Stimulated activated CD4-positive, alpha-beta T cell treated with anti-CD3 and anti-CD28 coated beads, Interleukin-2, amount 100 ng/mL, for 4 hours (primary cell): ENCODE measurements at places on chromosomes 2 and 18.

DNA sequence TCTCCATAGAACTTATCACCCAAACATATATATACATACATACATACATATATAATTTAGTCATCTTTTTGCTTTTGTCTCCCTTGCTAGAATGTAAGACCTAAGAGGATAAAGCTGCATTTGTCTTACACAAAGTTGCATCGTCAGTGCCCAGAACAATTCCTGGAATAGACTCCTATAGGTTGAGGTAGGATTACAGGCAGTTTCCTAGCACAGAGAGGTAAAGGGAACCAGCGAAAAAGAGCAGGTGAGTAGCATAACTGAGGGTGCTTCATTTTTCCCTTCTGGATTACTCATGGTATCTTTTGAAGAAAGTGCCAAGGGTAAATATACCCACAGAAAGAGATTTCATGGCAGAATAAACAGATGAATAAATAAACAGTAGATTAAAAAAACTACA is 68.1 kb upstream of the AMMECR1L start:
- DNase-seq, result no peak

DNA sequence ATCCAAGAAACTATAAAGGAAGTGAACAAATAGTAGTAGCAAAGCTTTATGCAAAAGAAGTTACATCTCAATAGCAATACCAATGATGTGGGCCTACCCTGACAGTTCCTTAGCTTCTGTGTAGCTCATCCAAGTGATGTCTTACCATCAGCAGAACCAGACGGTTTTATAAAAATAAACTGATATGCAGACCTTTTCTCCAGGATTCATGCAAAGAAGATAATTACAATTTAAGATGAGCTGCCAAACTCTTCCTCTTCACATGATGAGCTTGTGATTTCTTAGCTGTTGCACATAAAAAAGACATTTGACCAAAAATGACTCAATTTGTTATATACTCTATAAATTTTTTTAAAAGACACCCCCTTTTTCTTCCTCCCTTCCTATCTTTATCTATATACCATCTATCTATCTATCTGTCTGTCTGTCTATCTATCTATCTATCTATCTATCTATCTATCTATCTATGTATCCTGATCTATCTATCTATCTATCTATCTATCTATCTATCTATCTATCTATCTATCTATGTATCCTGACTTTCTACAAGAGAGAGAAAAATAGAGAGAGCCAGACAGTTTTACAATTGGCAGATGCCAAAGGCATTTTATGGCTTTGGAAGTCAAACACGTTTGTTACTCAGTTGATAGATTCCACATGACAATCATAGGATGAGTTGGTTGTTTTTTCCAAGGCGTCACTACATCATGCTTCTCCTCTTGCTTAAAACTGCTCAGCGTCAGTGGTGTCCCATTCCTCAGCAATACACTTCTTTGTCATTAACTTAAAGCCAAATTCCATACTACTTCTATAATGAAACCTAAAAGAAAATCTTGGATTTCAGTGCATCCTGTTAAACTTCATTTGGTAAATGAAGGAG is 65.9 kb upstream of the ACTR3 start:
- no peak for DNase-seq

GRCh38 chr2:42874949-42875801 is 82.8 kb upstream of the HAAO start:
- no peak for DNase-seq

DNA sequence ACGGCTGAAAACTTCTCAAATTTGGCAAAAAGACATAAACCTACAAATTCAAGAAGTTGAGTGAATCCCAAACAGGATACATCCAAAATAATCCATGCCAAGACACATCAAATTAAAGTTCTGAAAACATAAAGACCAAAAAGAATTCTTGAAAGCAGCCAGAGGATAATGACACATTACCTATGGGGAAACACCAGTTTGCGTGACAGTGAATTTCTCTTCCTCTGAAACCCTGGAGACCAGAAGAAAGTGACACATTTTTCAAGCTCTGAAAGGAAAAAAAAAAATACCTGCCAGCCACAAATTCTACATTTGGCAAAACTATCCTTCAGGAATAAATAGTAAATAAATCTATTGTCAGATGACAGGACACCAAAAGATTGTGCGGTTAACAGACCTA is 86.0 kb upstream of the AFF3 start:
- no peak for DNase-seq

DNA sequence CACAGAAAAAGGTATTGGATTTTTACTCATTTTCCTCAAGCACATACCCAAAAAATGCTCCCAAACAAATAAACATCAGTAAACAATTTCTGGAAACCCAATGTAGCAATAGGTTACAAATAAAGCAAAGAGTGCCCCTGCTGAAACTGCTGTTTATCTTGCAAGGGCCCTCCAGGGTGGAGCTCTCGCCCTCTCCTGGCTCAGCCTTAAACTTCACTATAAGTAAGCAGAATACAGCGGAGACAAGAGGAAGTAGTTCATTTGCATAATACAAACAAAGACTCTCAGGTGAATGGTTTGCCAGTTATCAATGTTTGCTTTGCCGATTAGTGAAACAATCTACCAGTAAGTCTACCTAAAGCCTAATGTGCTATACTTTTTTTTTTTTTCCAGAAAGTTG is 437.6 kb downstream of the DLGAP1 start:
- no peak for DNase-seq

DNA sequence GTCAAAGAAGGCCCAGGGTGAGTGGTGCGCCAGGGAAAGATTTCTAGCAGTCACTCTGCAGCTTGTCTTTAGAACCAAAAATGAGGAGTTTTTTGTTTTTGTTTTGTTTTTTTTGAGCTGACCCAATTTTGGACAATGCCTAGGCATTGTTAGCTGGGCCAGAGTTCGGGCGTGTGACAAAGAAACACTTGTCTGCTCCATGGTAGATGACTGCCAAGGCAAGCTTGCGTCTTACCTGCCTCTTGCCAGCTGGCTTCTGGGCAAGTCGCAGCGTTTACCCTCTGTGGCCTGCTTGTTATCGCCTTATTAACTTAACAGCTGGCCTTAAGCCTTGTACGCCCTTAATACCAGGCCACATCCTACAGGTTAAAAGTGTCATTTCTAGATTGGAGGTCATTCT is 114.3 kb downstream of the GALNT1 start:
- DNase-seq, result no peak

DNA sequence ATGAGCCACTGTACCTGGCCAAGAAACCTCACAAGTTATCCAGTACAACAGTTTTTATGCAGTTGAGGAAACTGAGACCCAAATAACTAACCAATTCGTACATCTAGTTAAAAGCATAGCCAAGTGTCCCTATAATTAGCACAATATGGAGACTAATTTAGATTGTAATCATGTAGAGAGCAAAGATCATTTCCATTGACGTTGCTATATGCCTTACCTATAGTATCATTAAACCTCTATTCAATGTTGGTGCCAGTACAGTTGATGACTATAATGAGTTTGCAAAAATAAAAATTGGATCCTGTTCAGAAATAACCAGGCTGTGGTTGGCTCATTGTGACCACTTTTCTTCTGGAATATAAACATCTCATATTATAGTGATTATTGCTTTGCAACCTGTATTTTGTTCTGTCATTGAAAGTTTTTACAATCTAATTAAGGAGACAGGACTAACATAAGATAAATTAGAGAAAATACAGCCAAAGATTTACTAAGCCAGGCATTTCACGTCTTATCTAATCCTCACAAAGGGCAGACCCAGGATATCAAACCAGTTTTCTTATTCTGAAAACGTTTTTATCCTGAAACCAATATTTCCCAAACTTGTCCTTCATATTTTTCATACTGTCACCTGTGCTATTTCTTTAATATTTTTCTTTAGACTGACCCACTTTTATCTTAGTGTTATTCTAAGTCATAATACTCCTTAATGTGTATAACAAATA is 130.0 kb upstream of the STON1 start:
- no peak for DNase-seq

DNA sequence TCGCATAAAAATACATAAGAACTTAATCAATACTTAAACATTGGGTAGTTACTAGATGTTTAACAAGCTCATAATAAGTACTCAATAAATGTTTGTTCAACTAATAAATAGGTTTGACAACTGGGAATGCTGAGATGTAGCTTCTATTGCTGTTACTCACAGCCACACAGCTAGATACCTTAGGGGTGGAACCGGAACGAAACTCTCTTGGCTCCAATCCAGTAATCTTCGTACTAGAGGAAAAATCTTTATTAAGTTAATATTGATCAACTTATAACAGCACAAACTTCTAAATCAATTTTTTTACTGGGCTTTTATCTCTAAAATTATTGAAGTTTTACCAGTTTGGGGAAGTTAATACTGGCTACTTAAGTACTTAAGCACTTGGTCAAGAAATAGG is 247.8 kb downstream of the PAX3 start:
- no peak for DNase-seq

GRCh38 chr2:65320042-65320725 is 92.6 kb downstream of the ACTR2 start:
- no peak for DNase-seq

GRCh38 chr2:6960659-6961058 is 43.4 kb downstream of the RNF144A start:
- no peak for DNase-seq

DNA sequence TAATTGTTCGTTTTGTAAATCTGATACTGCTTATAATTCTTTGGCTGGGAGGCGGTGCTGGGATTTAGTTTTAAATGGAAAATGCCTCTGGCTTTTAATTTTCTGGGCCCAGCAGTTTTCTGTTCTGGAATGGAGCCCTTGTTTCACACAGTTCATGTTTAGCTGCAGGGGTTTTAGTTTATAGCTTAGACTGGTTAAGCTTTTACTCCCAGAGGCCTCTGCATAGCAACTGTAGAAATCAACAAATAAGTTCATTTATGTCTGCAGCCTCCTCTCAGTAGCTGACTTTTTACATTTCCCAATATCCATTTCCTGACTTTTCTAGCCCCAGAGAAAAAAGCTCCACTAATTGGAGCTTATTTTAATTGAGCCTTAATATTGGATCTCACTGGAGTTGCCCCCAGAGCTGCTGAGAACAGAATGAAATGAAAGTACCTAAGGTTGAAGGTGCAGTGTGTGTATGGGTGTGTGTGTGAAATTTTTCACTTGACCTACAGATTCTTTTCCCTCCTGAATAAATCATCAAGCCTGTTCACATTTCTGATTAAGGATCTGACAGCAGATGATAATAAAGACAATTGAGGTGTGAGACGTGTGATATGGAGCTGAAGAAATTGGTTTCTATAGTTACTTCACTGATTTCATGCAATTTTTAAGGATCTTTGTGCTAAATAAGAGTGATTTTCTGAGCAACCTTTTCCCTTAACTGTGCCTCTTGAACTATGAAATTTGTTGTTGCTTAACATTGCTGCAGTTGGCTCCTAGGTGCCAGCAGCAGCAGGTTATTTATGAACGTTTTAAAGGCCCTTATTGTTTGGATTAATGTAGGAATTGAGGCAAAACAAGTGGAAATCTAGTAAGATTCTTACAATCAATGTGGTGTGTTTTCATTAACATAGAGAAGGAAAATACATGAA is 109.6 kb downstream of the TAF4B start:
- no peak for DNase-seq

DNA sequence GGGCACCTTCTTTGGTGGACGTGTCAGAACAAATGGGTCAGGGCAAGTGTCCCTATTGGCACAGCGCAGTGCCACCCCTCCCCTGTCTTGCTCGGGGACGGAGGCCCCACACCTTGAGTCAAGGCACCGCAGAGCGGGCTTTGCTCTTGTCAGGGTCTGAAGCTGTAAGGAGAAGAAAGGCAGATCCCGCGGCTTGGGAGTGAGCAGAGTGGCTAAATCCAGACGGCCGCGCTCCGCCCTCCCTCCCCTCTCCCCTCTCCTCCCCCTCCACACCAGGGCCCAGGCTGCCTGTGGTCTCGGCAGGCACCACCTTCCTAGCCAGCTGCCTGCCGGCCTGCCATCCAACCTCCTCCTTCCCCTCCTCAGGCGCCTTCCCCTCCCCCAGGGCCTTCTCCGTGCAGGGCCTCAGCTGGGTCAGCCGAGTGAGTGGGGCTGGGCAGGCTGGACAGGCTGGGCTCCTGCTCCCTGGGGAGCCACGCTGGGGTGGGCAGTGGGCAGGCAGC is 25.8 kb downstream of the SPEG start:
- no peak for DNase-seq

- no peak for DNase-seq
Measured at GRCh38 chr2:171432206-171432968, 1.4 kb downstream of the METTL8 start.

GRCh38 chr18:57519668-57520424 is 66.7 kb downstream of the FECH start:
- no peak for DNase-seq
